PC-3 (cell line): ENCODE measurements at places on chromosomes 12 and 14. TPM values are rescaled to one million over a fixed set of nuclear protein-coding genes. Genes with fewer than 3 reads are reported as not detected.

DPPA3 gene
- total RNA-seq = not detected in 2 replicates

GRCh38 chr12:45469902-45470301 lies 254.0 kb downstream of the ANO6 start:
- DNase-seq = no peak
- H3K36me3 ChIP-seq = no peaks in the 10 kb centered on the region
- H3K4me1 ChIP-seq = no peaks in the 10 kb centered on the region
- no peak overlapping the region for H3K27ac ChIP-seq

CLEC4A gene
- 0.51 TPM in 1 of 2 replicates, not detected in the other for total RNA-seq

CDK2 gene
- total RNA-seq = 63.0 and 68.2 TPM in 2 replicates

ACOT4 gene
- 3.9 and 5.1 TPM in 2 replicates for total RNA-seq

OR4L1 gene
- not detected in 2 replicates for total RNA-seq
